KBM-7 (cell line): ENCODE measurements at places on chromosomes 5 and 9.
A peak's percentile ranks its signal among the peaks of the same experiment; 100 is the strongest.

DNA sequence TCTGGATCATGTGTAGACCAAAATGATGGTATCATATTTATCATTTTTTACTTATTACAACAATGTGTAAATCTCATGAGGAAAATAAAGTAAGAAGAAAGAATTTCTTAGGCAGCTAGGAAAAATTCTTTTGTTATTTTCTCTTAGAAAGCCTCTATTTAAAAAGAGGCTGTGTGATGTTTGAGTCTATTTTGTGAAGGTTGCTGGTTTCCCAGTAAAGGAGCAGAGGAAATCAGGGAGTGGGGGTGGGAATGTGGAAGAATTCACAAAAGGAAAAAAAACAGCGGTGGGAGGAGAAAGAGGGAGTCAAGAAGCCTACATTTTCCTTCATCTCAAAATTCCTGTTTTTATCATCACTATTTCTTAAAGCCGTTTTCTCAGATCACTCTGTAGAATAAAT lies 20.1 kb downstream of the PTCH1 start:
- no peak for DNase-seq

- no peak for DNase-seq
Observed at GRCh38 chr9:23823269-23823668, 2.8 kb downstream of the ELAVL2 start.

- DNase-seq, result no peak
Observed at GRCh38 chr5:59640411-59640810, 253.1 kb downstream of the PDE4D start.

DNA sequence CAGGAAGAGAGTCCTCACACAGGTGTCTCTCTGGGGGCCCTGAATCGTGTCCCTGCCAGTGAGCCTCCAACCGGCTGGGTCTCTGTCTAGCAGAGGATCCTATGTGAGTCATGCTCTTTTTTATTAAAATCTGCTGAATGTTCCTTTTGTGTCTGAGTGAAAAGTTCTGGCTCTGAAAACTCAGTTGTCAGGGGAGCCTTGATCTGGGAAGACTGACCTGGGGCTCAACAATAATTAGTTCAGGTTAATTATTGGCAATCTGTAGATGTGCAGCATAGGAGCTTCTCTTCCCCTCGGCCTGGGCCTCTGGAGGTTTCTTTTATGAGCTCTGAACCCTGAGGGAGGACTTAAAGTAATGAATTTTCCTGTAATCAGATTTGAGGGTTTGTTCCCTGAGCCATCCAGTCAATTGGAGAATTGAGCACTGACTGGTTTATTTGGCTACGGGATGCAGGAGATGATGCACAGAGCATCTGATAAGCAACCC lies 45.2 kb downstream of the ALG2 start:
- DNase-seq, result no peak

DNA sequence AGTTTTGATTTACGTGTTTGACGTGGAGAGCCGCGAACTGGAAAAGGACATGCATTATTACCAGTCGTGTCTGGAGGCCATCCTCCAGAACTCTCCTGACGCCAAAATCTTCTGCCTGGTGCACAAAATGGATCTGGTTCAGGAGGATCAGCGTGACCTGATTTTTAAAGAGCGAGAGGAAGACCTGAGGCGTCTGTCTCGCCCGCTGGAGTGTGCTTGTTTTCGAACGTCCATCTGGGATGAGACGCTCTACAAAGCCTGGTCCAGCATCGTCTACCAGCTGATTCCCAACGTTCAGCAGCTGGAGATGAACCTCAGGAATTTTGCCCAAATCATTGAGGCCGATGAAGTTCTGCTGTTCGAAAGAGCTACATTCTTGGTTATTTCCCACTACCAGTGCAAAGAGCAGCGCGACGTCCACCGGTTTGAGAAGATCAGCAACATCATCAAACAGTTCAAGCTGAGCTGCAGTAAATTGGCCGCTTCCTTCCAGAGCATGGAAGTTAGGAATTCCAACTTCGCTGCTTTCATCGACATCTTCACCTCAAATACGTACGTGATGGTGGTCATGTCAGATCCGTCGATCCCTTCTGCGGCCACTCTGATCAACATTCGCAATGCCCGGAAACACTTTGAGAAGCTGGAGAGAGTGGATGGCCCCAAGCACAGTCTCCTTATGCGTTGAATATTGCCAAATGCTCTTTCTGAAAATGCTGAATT lies 850 bp downstream of the RRAGA start:
- peak; percentile 42 for DNase-seq

GRCh38 chr5:172490514-172491461 lies 36.5 kb upstream of the SH3PXD2B start:
- DNase-seq, result no peak

- DNase-seq, result no peak
Observed at GRCh38 chr5:79990598-79991507, at the start of gene MTX3. Gene MTX3 (minus strand): TSS chr5:79991262. CDS start chr5:79991238, 24 bp downstream.
